A549 treated with CORT108297 at 1 μM for 4 hours (cell line): ENCODE measurements at places on chromosomes 4 and X. TPM values are rescaled to one million over a fixed set of nuclear protein-coding genes. Genes with fewer than 3 reads are reported as not detected.

Gene RASL11B
- total RNA-seq: 0.05 to 0.20 TPM (median 0.07 TPM) in 5 replicates

Gene TMEM271
- total RNA-seq: not detected in 5 replicates

Gene MND1
- 11.9 to 18.1 TPM (median 13.1 TPM) in 5 replicates for total RNA-seq

Gene PF4V1
- total RNA-seq: not detected in 5 replicates

Gene MID1
- total RNA-seq: 33.7 to 54.1 TPM (median 51.1 TPM) in 5 replicates

Gene SH3D19
- total RNA-seq: 21.0 to 29.8 TPM (median 24.9 TPM) in 5 replicates

Gene CFP
- 0.37 to 0.84 TPM (median 0.42 TPM) in 5 replicates for total RNA-seq

Gene FABP2
- total RNA-seq: not detected in 5 replicates

Gene KCND1
- total RNA-seq: 0.98 to 1.4 TPM (median 1.3 TPM) in 5 replicates

Gene C4orf33
- total RNA-seq: 3.4 to 7.2 TPM (median 4.1 TPM) in 5 replicates

Gene CT45A1
- total RNA-seq: not detected in 5 replicates

Gene HMX1
- total RNA-seq: 0.10 to 0.21 TPM (median 0.13 TPM) in 4 of 5 replicates, not detected in the other

Gene TLL1
- total RNA-seq: 0.09 to 0.30 TPM (median 0.15 TPM) in 5 replicates

Gene TBC1D9
- total RNA-seq: 6.5 to 8.3 TPM (median 7.5 TPM) in 5 replicates

Gene HOPX
- total RNA-seq: not detected in 5 replicates

Gene CLDN34
- total RNA-seq: not detected in 5 replicates
